ENCODE measurements at places on chromosomes 3 and 15. TPM values are rescaled to one million over a fixed set of nuclear protein-coding genes. Genes with fewer than 3 reads are reported as not detected.

The CPNE4 gene
- total RNA-seq: not detected

The ANKRD63 gene
- total RNA-seq: not detected

The COL8A1 gene
- total RNA-seq: 7.6 TPM

The ZIC1 gene
- total RNA-seq: not detected

The SLC22A13 gene
- 0.21 TPM for total RNA-seq

The FILIP1L gene
- 19.9 TPM for total RNA-seq

The LRRC31 gene
- total RNA-seq: 0.32 TPM

The USP3 gene
- total RNA-seq: 47.8 TPM

The GMNC gene
- total RNA-seq: not detected

DNA sequence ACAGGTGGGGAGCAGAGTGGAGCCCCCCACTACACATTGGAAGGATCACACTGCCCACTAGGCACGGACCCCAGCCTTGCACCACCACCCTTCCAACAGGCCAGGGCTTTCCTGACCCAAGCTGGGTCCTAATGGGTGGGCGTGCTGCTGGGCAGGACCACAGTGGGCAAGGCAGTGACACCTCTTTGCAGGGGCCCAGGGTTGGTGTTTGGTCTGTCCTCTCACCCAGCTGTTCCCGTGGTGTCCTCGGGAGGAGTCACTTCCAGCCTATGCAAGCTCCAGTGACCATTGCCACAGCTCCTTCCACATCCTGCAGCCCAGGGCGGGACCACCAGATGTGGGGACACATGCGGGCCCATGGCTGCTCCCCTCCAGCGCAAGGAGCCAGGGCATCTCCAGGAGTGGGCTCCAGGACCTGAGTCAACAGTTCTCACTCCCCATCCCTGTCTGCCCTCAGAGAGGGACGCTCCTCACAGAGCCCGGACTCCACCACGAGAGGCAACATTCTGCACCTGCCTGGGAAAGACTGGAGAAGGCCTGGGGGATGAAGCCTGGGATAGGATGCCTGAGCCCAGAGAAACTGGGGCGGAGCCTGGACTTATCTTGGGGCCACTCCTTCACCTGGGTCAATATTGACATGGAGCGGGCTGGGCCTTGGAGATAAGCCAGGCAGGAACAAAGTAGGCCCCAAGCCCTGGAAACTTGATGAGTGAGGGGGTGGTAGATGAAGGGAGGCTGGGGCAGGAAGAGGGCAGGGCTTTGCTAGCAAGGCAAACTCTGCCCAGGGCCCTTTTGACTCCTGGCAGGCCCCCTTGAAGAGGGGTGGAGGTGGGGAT is 3.9 kb upstream of the VILL start:
- DNase-seq: peak; percentile 76

GRCh38 chr3:156957715-156958114 is 131.6 kb downstream of the LEKR1 start:
- DNase-seq: no peak

DNA sequence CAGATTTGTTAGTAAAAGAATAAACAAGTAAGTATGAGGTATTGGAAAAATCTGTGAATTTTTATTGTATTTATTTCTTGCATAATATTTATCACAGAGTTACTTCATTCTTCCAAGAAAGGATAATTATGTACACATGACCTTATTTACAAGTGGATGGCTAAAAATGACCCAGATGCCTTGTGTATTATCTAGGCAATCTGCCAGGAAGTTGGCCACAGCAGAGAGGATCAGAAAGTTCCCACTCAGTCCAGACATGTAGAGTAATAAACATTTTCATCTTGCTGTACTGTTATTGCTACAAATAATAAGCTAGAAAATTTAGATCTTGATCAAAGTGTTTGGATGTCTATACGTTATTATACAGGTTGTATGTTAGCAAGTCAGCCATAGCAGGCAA is 317.1 kb downstream of the EPHA6 start:
- DNase-seq: no peak

GRCh38 chr3:110650741-110651140 is 420.9 kb upstream of the NECTIN3 start:
- no peak for DNase-seq

DNA sequence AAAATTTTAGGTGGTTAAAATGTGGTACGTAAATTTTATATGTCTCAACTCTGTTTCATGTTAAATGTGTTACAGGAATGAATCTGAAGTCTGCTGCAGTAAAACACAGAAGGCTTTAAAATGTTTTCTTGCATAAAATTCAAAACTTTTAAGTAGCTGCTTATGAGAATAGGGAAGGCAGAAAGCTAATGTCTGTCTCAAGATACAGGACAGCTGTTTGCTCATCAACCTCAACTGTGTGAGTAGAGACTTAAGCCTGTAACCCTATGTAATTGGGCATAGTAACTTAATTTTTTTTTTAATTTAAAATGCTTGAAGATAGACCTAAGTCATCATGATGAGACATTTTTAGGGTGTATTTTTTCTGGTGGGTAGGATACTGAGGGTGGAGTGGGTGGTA is 38.9 kb downstream of the ZFAND6 start:
- no peak for DNase-seq

GRCh38 chr3:128297401-128298138 is 144.3 kb downstream of the EEFSEC start:
- DNase-seq: peak; percentile 38

- no peak for DNase-seq
Observed at GRCh38 chr3:27571345-27571744, 87.2 kb upstream of the SLC4A7 start.

GRCh38 chr3:192331749-192332385 is 395.5 kb downstream of the FGF12 start:
- no peak for DNase-seq

DNA sequence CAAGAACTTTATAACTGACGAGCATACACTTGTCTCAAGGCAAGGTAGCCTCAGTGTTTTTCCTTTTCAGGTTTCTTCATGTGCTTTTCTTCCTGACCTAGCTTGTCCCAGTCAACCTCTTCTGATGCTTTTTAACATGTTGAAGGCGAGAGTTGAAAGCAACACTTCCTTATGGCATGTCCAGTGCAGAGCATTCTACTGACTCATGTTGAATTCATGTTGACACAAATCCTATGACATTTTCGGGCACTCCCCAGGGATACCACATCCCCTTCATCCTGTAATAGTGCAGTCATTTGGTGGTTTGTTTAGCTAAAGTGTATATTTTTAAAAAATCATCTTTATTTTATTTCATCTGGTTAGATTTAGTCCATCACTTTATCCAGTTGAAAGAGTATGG is 75.9 kb upstream of the CBLB start:
- no peak for DNase-seq

DNA sequence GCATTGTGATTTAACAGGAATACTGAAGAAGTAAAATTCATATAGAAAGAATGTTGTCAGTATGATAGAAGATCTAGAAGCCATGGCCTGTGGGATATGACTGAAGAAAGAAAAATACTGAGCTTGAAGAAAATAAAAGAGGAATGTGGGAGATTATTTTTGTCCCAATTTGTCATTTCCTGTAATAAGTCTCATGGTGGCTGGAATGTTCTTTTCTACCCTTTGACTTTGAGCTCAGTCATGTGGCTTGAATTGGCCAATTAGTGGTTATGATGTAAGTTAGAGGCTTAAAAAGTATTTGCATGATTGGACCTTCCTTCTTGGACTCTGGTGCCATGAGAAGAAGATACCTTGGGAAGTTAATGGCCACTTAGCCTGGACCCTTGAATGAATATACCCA is 14.1 kb downstream of the APH1B start:
- no peak for DNase-seq

DNA sequence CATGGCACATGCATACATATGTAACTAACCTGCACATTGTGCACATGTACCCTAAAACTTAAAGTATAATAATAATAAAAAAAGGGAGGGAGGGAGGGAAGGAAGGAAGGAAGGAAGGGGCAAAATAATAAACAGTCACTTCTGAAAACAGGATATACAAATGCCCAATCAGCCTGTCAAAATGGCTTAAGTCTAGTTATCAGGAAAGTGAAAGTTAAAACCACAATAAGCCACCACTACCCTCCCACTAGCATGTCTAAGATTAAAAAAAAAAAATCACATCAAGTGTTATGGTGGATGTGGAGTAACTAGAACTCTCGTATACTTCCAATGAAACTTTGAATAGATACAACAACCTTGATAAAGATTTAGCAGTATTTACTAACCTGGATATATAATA is 145.6 kb upstream of the GMNC start:
- no peak for DNase-seq

DNA sequence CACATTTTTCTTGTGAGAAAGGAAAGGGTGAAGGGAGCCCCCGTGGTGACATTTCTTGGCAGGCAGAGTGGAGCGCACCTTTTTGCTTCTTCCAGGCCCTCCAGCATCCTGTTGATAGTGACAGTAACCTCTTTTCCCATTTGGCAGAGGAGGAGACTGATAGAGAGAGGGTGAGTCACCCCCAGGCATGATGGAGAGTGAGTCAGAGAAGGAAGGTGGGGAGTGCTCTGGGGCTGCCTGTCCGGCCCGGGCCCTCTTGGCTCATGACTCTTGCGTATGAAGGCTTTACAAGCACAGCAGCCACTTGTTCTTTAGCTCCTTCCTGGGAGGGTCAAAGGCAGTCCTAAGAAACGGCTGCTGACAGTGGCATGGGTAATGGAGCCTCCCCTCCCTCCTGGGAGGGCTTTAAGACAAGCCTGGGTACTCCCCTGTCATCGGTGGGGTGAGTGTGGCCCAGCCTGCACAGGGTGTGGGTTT is 16.0 kb downstream of the ANKRD63 start:
- no peak for DNase-seq

DNA sequence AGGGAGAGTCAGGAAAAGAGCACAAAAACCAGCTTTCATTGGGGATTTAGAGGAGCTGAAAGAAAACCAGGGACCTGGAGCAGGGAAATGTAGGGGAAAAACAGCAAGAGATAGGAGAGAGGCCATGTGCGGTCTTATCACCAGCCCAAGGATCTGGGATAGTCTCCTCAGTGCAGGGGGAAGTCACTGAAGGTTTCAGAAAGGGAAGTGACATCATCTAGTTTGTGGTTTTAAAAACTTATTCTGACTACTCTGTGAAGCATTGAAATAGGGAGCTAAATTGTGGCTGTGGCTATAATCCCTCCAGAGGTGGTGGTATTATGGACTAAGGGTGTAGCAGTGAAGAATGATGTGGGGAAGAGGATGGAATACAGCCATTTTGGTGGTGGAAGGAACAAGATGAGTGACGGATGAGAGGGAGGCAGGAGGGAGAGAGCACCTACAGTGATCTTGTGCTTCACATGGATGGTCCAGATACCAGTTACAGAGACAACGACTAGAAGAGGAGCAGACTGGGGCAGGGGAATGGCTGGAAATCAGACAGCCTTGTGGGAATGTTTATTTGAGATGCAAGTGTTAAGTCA is 72.7 kb downstream of the HMG20A start:
- no peak for DNase-seq

DNA sequence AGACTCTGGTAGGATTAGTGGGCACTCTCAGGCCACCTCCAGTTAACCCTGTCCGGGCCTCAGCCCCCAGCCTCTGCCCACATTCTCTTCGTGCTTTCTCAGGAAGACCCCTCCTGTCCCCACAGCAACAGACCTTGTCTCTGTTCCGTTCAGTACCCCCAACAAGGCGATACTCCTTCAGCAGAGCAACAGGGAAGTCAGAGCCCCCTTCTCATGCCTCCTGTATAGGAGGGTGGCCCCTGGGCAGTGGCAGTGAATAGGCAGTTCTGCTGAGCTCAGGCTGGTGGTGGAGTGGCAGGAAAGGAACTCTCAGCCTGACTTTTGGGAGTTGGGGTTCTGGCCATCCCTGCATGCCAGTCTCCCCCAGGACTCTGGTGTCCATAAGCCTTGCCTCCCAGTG is 513 bp downstream of the SEMA3B start:
- DNase-seq: no peak

DNA sequence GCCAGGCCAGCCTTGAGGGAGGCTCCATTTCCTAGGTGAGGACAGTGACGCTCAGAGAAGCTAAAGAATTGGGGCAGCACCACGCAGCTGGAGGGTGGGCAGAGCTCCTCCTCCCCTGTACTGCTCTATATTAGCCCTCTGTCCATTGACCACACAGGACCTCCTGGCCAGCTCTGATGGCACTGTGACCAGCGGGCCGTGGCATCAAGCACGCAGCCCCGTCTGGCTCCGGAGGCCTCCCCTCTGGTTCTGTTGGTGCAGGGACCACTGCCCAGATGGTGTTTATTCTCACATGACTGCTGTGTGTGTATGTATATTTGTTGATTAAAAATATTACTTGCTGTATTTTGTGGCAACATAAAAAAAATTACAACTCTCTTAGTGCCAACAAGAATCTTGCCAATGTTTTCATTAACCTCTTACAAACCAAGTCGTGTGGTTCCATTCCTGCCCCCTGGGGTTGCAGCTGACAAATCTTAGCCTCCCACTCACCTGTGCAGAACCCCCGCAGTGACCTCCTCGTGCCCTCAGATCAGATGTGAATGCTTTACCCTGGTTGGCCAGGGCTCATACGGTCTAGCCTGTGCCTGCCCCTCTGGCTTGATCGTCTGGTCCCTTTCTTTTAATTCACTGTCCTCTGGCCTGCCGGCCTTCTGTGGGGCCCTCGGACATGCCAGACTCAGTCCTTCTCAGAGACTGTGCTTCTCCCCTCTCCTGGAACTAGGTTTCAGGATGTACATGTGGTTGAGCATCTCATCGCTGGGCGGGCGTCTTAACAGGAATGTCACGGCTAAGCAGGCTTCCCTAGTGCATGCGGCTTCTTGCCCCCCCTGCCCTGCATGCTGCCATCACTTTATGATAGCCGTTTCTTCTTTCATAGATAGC is 14.8 kb downstream of the CHCHD6 start:
- no peak for DNase-seq

DNA sequence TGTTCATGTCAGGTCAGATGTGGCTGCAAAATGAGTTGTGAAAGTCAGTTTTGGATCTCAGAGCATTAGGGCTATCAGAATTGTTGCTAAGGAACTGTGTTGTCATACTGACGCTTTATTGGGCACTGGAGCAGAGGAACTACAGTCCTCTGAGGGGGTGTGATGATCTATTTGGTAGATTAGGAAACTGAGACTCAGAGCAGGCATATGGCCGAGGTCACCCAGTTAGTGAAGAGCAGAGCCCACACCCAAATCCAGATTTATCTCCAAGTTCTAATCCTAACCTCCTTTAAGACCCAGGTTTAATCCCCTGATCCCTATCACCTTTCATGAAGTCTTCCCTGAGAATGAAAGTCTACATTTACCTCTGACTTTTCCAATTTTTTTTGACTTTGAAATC is 25.6 kb upstream of the GLCE start:
- no peak for DNase-seq

GRCh38 chr3:172379372-172379771 is 68.9 kb downstream of the GHSR start:
- no peak for DNase-seq

DNA sequence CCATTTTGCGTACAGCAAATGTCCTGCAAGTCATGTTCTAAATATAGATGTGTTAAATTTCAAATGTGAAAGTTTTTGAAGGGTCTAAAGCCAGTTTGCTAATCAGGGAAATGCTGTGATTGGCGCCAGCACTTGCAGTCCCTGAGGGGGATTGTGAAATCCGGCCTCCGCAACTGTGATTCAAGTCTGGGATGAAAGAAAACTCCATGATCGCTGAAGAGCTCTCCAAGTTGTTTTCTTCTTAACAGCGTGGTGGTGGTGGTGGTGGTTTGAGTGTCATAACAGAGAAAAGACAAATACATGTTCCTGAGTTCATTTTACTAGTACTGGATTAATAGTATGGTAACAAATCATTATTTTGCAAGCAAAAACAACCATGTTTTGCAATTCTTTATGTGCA is 51.8 kb downstream of the MITF start:
- peak; percentile 90 for DNase-seq
